ENCODE measurements at places on chromosomes 12 and 14.

DNA sequence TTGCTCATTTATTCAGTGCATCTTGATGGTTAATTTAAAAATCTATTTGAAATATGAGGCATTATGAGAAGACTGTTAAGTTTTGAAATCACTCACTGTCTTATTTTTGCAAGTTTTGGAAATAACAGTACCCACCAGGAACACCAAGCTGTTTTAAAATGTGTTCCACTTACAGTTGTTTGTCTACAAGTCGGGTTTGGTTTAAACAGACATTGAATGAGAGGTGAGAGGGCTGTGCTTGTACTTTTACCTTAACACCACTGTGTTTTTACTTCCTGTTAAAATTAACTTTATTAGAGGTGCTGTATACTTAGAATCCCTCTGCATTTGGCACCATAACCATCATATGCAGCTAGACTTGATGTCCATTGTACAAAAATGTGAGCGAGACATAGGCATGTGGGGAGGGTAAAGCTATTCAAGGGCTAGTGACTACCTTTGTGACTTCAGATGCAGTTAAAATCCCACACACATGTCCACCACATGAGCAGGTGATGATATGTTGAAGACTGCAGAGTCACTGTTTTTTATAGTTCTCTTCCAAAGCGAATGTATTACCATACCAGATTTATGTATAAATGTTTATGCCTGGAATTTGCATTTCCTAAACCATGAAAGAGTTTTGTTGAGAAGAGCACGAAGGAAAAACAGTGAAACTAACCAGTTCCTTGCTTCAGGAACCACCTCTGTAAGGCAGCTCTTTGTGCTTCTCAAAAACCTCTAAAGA, 12.9 kb downstream of the ELK3 start:
- DNase-seq, result no peak

DNA sequence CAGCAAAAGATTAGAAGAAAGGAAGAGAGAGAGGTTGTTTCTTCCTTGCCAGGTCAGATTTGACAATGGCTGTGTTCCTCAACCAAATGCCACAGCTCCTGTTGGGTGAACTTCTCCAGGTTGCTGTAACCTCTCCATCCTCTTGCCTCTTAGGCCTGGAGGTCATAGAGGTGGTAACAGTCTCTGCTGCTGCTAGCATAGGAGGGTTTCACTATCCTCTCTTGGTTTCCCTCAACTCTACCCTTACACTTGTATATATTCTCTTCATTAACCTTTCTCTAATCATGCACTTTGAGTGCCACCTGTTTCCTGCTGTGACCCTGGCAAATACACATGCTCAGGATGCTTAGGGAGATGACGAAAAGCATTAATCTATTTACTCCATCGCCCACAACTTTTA, 67.7 kb upstream of the HIF1A start:
- DNase-seq, result no peak

DNA sequence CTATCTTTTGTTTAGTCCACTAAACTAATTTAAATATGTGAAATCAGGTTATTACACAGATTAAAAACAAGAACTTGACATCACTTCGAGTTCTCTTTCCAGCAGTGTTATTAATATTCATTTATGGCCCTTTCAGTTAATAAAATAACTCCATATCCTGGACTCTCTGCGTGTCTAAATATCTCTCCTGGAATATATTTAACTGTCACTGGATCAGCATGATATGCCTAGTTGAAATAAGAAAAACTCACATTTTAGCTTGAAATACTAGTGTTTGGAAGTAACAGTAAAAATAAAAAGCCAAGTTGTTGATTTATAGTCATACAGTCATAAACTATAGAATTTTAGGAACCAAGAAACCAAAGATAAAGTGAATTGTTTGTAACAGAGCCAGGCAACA, 45.6 kb downstream of the ABCC9 start:
- no peak for DNase-seq

DNA sequence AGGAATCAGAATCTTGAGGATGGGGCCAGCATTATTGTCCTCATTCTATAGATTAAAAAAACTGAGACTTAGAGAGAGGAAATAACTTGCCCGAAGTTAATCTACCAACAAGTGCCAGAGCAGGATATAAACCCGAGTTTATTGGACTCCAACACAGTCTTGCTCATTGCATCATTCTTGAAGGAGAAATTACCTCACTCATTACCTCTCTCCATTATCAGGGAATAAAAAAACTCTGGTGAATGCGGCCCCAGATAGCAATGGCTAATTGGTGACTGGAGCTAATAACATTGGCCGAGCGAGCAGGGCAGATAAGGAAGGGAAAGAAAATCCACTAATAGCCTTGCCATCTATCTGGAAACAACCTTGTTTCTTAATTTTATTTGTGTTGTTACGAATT, 24.7 kb upstream of the TMED10 start:
- no peak for DNase-seq

- no peak for DNase-seq
These were observed 9.1 kb downstream of the MEG3 start for GRCh38 chr14:100834794-100835547.

GRCh38 chr14:99460793-99461192, 19.9 kb downstream of the SETD3 start:
- no peak for DNase-seq

- DNase-seq, result no peak
These were observed 90.2 kb downstream of the CHGA start for GRCh38 chr14:93012951-93013719.

DNA sequence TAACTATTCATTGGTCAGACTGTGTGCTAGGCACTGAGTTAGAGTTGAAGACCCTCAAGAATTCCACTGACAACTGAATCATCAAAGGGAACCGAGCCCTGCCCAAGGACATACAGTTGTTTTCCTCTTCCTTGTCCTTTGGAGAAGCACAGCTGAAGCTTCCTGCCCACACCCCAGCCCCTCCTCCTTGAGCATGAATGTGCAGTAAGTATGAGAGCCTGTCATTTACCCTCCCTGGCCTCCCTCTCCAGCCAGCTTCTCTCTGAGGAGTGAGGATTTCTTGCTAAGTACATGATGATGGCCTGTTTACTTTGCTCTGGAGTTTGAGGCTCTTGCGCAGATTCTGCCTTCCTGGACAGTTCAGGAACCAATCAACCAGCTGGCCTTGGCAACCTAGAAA, 235.2 kb downstream of the CACNA1C start:
- peak; percentile 45 for DNase-seq

- DNase-seq, result no peak
These were observed 325.9 kb upstream of the PRICKLE1 start for GRCh38 chr12:42915426-42915825.

DNA sequence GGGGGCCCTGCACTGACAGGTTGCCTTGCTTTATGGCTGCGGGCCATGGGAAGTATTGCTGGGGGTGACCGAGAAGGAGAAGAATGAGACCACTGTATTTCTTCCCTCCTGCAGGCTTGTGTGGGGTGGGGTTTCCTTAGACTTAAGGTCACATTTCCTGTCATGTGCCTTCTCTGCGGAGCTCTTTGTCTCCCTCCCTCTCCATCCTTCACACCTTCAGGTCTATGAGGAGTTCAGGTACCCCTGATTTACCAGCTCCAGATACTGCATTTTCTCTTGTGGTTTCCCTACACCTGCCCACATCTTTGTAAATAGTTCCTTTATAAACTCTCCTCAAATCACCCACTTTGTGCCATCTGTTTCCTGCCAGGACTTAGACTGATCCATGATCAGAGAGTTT, 3.6 kb downstream of the FNTB start:
- DNase-seq, result no peak

Data from NCI-H187 (cell line).